ENCODE measurements at places on chromosomes 2 and 18. TPM values are rescaled to one million over a fixed set of nuclear protein-coding genes. Genes with fewer than 3 reads are reported as not detected.

DNA sequence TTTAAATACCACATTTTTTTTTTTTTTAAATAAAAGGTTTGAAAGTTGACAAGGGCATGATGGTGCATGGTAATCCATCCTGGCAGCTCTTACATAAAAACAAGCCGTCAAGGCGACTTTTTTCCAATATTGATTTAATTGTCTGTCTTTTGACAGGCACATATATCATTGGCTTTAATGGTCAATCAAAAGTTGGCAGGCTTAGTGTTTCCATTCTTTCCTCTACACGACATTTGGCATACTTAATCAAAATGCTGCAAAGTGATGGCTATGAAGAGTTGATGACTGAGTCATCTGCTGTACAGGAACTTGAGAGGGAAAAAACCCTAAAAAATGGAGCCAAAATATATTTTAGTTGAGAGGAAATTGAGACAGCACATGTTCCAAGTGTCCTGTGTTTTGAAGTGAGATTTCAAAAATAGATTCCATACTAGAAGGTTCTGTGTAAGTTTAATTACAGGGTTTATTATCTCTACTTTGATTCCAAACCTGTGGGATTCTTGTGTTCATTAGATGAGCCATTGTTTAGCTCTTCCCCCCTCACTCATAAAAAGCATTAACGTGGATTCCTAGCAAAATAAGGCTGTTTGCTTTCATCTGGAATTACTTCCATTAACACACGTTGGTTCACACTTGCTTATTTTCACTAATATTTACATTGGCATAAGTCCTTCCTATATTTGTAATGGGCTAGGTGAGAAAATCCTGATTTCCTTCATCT is 3.2 kb downstream of the TSHZ1 start:
- no peak for DNase-seq

- no peak for DNase-seq
Measured at GRCh38 chr2:95314598-95314963, 17.4 kb downstream of the KCNIP3 start.

- no peak for DNase-seq
Measured at GRCh38 chr2:234406085-234406484, 90.8 kb downstream of the ARL4C start.

- DNase-seq = no peak
Measured at GRCh38 chr2:232439758-232440135, 16.2 kb upstream of the ALPI start.

DNA sequence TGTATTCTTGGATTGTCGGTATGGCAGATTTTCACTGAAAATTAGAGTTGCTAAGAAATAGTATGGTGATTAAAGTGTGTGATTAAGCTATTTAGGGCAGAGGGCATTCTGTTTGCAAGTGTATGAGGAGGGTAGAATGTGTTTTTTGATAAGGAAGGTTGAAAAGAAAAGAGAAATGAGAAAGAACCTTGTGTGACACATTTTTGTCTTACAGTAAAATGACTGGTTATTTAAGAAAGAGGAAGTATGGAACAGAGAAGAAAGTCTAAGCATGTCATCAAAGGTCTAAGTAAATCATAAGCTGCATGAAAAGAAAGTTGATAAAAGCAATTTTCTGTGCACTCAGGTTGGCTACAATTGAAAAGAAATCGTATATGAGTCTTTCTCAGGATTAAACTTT is 5.2 kb upstream of the RSAD2 start:
- DNase-seq = no peak

- DNase-seq = no peak
Measured at GRCh38 chr18:30485078-30485477, 557.5 kb downstream of the DSC3 start.

DNA sequence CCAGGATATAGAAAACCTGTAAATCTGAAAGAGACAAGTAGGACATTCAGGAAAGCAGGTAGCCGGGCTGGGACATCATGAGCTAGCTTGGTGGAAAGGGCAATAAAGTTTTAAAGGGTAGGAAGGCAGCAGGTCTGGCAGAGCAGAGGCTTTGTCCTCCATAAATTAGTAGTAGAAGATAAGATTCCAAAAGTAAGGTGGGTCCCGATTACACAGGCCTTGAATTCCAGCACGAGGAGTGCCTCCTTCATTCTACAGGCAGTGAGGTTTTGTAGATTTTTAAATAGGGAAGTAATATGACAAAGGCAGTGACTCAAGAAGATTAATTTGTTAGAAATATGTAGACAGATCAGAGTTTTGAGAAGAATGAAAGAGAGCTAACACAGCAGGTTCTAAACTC is 160.7 kb downstream of the DTNB start:
- DNase-seq = no peak

DNA sequence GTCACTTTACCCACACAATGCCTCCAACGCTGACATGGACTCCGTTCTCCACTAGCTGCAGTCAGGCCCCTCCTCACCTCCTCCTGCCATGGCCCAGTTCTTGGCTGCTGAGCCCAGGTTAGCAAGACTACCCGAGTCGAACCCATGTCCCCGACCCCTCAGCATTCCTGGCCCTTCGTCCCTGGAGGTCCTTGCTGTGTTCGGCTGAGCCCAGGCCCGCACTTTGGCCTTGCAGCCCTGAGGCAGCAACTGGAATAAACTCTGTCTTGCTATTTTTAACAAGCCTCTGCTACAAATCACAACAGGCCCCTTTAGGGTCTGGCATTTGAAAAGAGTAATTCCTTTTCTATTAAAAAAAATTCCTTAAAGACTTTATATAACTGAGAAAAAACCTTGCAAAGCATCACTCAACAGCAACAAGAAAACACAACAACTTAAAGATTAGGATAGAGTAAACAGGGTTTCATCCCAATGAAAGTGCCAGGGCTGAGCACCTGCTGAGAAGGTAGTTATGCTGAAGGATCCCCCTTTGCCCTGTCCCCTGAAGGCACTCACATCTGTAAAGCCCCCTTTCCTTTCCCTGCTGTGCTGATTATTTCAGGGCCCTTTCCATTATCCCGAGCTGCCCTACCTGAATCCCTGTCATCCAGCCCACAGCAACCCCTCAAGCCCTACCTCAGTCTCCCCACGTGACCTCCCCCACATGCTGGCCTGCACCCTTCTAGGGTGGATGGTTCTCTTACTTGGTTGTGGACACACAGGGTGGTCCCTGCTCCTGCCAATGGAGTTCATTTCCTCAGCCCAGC is 120.0 kb upstream of the SNTG2 start:
- no peak for DNase-seq

GRCh38 chr2:205117125-205117524 is 565.2 kb upstream of the NRP2 start:
- no peak for DNase-seq

DNA sequence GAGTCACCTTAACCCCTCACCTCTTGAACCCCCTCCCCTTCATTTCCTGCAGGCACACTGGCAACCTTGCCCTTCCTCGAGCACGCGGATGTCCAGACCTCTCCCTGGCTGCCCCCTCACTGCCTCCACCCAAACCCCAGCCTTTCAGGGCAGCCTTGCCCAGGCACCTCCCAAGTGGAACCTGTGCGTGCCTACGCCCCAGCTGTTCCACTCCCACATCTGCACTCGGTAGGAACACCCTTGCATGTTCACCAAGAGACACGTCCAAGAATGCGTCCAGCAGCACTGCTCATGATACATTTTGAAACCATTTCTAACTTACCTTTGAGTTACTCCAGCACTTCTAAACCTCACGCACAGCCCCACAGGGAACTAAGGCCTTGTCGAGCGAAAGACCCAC is 93.8 kb upstream of the YWHAQ start:
- DNase-seq = no peak

DNA sequence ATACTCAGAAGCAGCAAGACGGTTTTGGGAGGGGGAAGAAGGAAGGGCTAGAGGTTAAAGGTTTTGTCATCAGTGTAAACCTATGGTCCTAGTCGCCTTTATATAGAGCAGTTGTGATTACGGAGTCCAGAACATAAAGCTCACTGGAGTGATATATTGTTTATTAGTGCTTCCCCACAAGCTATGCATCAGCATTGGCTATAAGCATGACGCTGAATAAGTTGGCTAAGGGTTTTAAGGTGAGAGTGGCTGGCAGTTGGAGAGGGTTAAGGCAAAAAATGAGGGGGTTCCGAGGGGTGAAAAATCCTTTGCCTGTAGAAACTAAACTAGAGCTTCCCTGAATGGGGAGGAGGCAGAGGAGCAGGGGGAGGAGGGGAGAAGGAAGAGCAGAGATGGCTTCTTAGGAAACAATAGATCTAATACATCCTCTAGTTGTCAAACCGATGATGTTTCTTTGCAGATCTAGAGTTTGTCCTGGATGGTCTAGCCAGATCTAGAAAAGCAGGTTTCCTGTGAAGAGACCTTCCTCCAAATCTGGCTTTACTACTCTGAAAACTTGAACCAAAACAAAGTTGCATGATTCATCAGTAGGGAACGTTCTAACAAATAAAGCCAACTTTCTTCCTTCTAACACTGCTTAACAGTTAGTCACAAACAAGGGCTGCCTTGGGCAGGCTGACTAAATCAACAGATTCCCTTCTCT is 2.5 kb downstream of the KLF7 start:
- peak; percentile 75 for DNase-seq

DNA sequence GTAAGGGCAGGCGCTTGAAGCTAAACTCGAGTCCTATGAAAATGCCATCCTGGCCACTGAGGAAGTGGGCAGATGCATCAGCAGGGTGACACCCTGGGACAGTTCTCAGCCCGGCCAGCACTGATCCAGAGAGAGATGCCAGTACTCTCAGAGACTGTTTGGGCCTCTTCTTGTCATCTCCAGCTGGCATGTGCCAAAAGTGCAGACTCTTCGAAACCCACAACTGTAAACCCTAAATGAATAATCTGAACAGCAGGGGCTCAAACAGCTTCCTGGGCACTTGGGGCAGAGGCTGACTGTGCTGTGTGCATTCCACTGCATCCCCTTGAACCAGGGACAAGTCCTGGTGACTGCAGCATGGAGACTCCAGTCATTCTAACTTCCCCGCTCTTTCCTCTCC is 204.2 kb upstream of the SMAD2 start:
- DNase-seq = no peak

GRCh38 chr18:54626779-54627178 is 35.7 kb downstream of the DYNAP start:
- DNase-seq = no peak

GRCh38 chr2:215863687-215864086 is 149.7 kb downstream of the MREG start:
- DNase-seq = no peak

- DNase-seq = no peak
Measured at GRCh38 chr2:12070581-12070980, 324.1 kb downstream of the LPIN1 start.

GRCh38 chr18:36628435-36629137 is 200.2 kb downstream of the TPGS2 start:
- DNase-seq = no peak

DNA sequence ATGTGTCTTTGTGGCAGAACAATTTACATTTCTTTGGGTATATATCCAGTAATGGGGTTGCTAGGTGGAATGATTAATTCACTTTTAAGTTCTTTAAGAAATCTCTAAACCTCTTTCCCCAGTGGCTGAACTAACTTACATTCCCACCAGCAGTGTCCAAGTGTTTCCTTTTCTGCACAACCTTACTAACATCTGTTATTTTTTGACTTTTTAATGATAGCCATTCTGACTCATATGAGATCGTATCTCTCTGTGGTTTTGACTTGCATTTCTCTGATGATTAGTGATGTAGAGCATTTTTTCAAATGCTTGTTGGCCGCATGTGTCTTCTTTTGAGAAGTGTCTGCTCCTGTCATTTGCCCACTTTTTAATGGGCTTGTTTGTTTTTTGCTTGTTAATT is 43.1 kb upstream of the PTH2R start:
- DNase-seq = no peak

- DNase-seq = no peak
Measured at GRCh38 chr2:192151853-192152252, 42.9 kb downstream of the TMEFF2 start.

DNA sequence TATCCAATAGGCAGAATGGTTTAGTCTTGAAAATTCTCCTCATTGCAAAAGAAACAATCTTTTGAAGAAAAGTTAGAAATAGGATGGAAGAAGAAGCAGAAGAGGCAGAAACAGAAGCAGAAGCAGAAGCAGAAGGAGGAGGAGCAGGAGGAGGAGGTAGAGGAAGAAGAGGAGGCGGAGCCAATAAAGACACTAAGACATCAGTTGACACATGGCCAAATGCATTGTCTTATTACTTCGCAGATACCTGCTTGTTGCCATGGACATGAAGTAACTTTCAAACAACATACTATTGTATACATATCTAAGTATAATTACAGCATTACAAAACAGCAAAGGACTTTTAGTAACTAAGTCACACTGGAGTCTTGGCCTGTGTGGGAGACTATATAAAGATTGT is 606.3 kb downstream of the METTL4 start:
- no peak for DNase-seq

GRCh38 chr18:62766266-62766665 is 50.9 kb downstream of the PHLPP1 start:
- no peak for DNase-seq

GRCh38 chr2:181646415-181646987 is 10.4 kb downstream of the CERKL start:
- no peak for DNase-seq

DNA sequence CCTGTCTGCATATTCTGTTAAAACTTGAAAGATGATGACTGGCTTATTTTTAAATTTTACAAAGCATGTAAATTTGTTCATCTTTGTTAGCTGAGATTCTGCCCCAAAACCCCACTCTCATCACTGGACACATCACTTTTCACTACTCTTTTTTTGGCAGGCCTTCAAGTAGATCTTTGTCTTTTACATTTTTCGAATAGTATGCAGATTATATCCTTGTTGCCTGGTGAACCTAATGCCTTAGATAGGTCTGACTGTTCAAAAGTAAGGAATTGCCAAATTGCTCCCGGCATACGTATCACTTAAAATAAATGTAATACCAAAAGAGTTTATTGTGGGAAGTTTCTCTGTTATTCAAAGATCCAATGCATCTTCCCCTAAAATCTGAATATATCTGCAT is 303.3 kb downstream of the XIRP2 start:
- DNase-seq = no peak

DNA sequence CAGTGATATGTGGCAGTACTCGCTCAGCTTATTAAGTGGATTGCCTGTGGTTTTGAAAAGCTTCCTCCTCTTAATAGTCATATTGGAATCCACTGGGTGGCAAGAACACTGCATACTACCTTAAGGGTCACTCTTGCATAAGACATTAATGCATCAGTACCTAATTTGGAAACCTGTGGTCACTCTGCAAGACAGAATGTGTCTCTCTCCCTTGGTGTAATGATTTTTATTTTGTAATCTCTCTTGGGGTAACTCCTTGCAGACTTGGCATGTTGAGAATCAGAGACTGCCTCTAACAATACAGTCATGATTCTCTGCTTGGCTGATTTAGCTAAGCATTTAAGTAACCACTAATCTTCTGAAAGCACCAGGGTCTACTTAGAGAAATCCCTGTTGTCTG is 33.0 kb upstream of the IER3IP1 start:
- no peak for DNase-seq

- DNase-seq = no peak
Measured at GRCh38 chr2:174552880-174553279, 44.7 kb downstream of the WIPF1 start.

GRCh38 chr2:6785493-6785892 is 80.2 kb downstream of the CMPK2 start:
- no peak for DNase-seq

Gene REG1B
- 1.7 TPM for polyA plus RNA-seq

Gene ADD2
- polyA plus RNA-seq = 0.33 TPM

Gene IL18RAP
- polyA plus RNA-seq = 0.41 TPM

Gene DNAJC27
- 6.3 TPM for polyA plus RNA-seq

Gene THSD7B
- polyA plus RNA-seq = 0.11 TPM

Gene PID1
- 85.8 TPM for polyA plus RNA-seq

Gene SLC30A3
- polyA plus RNA-seq = 0.04 TPM

Gene TNS1
- polyA plus RNA-seq = 576 TPM

Gene CNNM4
- 4.8 TPM for polyA plus RNA-seq

Gene IKZF2
- 2.4 TPM for polyA plus RNA-seq

Gene BOLL
- polyA plus RNA-seq = not detected

Gene BCL11A
- 2.4 TPM for polyA plus RNA-seq

Gene ARL4C
- 22.4 TPM for polyA plus RNA-seq

Gene CNDP1
- 0.20 TPM for polyA plus RNA-seq

All from urinary bladder (tissue), 4 donors.